ENCODE measurements at places on chromosomes 16 and 17.
A peak's percentile ranks its signal among the peaks of the same experiment; 100 is the strongest.

GRCh38 chr17:7174603-7175326 lies 4.4 kb downstream of the ASGR1 start:
- no peak for DNase-seq

- DNase-seq = no peak
Measured at GRCh38 chr16:23359092-23359760, 57.1 kb downstream of the SCNN1B start.

GRCh38 chr16:528111-529011 lies 849 bp downstream of the CAPN15 start:
- no peak for DNase-seq

DNA sequence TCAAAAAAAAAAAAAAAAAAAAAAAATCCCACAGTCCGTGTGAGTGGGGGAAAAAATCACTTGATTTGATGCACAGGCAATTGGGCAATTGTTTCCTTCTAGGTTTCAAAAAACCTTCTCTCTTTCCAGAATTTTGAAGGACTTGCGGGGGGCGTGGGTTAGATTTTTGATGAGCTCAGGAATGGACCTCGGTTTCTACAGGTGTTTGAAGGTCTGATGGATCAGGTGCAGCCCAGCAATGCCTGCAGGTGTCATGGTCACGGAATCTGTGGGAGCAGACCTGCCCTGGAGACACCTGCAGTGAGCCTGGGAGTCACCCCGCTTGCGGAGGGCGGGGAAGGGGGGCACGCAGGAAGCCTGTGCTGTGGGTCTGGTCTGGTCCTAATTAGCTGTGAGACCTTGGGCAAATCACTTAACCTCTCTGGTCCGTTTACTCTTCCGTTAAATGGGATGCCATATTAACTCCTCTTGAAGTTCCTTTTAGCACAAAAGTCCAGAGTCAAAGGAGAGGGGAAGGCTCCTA lies 174.2 kb downstream of the IRF8 start:
- no peak for DNase-seq

DNA sequence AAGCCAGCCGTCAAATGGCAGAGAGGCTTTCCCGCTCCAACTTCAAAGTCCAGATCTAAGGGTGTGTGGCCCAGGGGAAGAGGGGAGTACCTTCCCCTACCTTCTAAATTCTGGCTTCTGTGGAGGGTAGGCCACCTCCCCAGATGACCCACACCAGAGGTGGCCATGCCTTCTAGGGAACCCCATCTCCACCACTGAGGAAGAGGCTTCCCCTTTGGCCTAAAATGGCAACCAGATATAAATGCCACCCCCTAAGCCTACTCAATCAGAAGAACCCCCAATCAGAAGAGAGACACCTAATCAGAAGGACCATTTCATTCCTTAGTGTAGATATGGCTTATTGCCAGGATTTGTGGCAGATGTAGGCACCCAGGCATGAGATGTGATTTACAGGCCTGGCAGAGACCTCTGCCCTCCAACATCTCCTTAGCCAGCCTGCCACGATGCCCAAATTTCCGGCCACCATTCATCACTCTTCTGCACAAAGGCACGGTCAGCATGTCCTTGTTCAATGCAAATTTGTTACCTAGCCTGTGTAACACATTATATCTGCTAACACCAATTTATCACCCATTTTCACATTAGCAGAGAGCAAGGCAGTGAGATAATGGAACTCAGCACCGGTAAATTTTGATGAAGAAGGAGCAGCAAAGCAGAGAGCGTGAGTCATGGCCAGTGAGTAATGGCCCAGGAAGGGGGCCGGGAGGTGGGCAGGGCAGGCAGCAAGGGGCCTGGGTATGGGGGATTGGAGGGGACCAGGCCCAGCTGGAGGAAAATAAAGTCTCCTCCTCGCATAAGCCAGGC lies 1.2 kb upstream of the MGAT5B start:
- DNase-seq = no peak

GRCh38 chr17:39794249-39794970 lies 56.7 kb downstream of the GRB7 start:
- peak; percentile 63 for DNase-seq

GRCh38 chr16:11682655-11683096 lies 14.4 kb downstream of the SNN start:
- no peak for DNase-seq

DNA sequence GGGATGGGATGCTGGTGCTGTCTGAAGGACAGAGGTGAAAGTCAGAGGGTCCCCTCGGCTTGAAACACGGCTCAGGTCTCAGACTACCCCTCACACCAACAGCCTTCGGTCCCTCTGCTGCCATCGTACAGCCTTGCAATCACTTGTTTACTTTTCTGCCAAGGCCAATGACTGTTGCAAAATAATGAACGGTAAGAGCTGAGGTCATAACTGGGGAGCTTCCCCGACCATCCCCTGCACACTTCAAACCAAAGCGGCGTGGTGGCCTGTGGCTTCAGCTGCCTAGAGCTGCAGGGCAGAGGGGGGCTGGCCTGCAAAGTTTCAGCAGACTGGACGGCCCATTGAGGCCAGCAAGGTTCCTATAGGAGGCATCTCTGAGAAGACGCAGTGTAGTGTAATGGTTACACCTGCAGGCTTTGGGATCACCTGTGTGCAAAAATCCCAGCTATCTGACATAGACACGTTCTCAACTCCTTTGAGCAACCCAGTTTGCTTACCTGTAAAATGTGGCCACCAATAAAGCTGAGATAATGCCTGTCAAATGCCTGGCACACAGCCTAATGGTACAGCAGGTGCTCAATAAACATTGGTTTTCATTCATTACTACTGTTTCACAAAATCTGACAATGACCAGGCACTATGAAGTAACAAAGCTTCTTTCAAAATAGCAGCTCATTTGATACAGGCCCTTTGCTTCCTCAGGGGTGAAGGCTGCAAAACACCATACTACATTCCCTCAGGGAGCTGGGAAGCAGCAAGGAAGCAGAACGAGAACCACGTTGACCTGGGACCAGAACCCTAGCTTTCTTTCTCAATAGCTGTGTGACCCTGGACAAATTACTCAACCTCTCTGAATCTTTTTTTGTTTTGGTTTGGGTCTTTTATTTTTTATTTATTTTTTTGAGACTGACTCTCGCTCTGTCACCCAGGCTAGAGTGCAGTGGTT lies 5.0 kb downstream of the PAM16 start:
- DNase-seq = no peak

GRCh38 chr17:2455956-2456355 lies 55.1 kb upstream of the MNT start:
- no peak for DNase-seq

DNA sequence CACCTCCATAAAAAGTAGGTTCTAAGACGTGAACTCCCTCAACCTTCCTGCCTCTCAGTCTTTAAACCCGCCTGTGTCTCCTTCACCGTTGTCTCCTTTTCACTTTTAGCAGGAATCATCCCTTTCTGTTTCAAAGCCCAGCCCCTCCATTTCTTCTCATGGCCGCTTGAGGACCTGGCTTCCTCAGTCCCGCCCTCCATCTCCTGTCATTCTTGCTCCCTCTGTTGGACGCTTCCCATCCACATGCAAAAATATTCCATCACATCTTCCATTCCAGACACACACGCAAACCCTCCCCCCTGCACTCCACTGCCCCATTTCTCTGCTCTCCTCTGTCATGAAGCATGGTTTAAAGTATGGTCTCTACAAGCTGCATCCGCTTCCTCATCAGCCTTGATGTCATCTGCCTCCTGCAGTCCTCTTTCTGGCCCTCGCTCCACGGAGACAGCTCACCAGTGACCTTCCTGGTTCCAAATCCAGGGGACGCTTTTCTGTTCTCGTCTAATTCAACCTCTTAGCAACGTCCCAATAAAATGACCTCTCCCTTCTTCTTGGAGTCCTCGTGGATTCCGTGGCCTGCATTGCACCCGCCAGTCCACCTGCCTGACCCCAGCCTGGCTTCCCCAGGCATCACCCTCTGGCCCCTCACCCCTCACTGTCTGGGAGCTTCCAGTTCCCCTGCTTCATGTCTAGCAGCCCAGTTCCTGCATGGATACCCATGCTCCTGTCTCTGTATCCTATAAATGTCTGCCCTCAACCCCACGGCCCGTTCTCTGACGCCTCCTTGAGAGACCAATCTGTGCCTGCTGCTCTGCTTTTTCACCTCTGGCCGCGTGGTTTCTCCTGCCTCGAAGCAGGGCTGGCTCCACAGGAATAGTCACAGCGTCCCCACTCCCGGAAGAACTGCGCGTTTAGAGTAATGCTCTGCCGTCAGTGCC lies 26.2 kb downstream of the ANKRD40 start:
- no peak for DNase-seq

DNA sequence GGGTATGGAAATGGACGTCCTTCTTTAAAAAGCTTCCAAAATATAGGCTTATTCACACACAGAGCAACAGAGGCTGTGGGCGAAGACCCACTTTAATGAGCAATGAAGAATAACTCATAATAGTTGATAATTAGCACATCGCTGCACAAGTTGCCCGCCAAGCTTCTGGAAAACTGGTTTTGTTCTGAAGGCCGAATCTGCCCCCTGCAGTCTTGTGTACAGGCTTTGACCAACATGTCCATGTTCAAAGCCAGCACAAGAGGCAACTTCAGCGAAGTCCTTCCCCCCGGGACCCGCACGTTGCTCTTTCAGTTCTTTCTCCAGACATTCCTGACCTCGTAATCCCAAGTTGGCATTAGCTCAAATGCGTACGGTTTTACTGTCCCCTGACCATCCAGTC lies 73.3 kb downstream of the IRX5 start:
- DNase-seq = no peak

DNA sequence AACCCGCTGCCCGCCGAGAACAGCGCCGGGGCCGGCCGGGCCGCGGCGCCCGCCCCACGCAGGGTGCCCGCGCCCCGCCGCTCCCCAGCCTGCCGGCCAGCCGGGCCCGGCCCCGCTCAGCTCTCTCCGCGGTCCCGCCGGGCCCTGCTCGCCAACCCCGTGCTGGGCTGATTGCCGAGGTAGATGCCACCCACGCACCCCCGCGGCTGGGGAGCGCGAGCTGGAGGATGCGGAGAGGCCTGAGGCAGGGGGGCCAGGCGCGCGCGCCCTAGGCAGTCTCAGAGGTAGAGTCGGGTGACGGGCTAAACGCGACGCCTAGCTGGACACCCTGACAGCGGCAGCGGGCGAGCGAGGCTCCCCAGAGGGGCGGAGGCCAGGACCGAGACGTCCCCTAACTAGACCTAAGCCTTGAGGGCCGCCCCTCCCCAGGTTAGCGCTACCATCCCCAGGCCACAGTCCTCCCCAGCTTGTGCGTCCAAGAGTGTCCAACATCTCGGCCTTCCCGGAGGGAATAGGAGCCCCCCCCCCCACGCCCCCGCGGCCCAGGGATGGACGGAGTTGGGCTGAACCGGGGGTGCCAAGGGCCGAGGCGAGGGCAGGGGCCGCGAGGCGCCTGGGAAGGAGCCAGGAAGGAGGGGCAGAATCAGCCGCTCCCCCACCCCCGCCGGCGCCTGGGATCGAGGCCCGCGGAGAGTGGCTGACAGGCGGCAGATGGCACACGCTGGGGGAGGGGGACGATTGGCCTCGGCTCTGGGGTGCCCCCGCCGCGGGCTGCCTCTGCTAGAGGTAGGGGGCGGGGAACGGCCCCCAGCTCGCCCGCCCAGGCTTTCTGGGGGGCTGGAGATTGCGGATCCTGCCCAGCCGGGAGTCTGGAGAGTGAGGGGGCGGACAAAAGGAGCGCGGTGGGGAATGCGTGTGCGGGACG lies 2.5 kb upstream of the ZNF423 start:
- DNase-seq = peak; percentile 65

- no peak for DNase-seq
Measured at GRCh38 chr17:83013779-83014117, 65.7 kb upstream of the METRNL start.

- no peak for DNase-seq
Measured at GRCh38 chr17:58254803-58255202, 16.4 kb downstream of the LPO start.

- DNase-seq = no peak
Measured at GRCh38 chr16:66069587-66069986, 296.9 kb upstream of the CDH5 start.

- DNase-seq = no peak
Measured at GRCh38 chr17:35765756-35766488, 5.2 kb downstream of the C17orf50 start.

DNA sequence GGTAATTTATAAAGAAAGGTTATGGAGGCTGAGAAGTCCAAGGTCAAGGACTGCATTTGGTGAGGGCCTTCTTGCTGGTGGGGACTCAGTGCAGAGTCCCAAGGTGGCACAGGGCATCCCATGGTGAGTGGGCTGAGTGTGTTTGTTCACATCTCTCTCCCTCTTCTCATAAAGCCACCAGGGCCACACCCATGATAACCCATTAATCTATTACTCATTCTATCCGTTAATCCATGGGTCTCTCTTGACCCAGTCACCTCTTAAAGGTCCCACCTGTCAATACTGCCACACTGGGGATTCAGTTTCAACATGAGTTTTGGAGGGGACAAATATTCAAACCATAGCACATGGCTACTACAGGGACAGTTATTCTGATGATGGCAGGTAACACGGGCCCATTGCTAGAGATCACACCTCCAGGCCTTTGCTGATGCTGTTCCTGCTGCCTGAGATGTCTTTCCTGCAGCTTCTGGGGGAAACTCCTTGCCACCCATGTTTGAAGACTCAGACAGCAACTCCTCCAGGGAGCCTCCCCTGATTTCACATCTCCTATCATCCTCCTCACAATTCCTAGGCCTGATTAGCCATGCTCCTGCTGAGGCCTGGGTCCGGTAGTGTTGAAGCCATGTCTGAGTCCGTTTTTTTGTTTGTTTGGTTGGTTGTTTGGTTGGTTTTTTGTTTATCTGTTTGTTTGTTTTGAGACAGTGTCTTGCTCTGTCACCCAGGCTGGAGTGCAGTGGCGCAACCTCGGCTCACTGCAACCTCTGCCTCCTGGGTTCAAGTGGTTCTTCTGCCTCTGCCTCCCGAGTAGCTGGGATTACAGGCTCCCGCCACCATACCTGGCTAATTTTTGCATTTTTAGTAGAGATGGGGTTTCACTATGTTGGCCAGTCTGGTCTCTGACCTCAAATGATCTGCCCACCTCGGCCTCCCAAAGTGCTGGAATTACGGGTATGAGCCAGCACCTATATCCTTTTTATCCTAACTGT lies 16.1 kb downstream of the SOCS1 start:
- no peak for DNase-seq

Measured in GM20000 (cell line).